ENCODE measurements at places on chromosomes 12 and 14. TPM values are rescaled to one million over a fixed set of nuclear protein-coding genes. Genes with fewer than 3 reads are reported as not detected.
A peak's percentile ranks its signal among the peaks of the same experiment; 100 is the strongest.

DNA sequence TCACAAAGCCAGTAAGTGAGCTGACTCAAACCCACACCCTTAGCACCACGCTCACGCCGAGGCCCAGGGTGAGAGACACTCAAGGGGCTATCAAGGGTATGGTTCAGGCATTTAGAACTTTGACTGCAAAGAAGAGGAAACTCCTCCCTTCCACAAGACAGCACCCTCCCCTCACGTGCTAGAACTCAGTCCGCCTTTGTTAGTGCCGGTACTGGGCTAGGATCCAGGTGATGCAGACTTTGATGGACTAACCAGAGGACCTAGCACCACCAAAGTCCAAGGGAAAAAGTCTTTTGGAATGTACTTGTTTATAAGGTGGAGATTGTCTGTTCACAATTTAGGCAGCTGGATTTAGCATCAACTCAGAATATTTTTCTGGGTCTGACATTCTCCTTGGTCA, 33.7 kb downstream of the VWF start:
- DNase-seq = no peak

- DNase-seq = no peak
Measured at GRCh38 chr12:96063046-96063445, 27.7 kb upstream of the LTA4H start.

- DNase-seq = no peak
Measured at GRCh38 chr14:75101491-75101890, 25.4 kb downstream of the NEK9 start.

GRCh38 chr12:28601570-28602058, 411.4 kb downstream of the CCDC91 start:
- no peak for DNase-seq

- peak; percentile 100 for DNase-seq
Measured at GRCh38 chr12:124917135-124917840, 2.8 kb upstream of the UBC start.

- no peak for DNase-seq
Measured at GRCh38 chr12:93772003-93772700, 95.0 kb downstream of the CRADD start.

- no peak for DNase-seq
Measured at GRCh38 chr12:53232646-53233461, 845 bp upstream of the RARG start.

Gene TAS2R43
- total RNA-seq = not detected

DNA sequence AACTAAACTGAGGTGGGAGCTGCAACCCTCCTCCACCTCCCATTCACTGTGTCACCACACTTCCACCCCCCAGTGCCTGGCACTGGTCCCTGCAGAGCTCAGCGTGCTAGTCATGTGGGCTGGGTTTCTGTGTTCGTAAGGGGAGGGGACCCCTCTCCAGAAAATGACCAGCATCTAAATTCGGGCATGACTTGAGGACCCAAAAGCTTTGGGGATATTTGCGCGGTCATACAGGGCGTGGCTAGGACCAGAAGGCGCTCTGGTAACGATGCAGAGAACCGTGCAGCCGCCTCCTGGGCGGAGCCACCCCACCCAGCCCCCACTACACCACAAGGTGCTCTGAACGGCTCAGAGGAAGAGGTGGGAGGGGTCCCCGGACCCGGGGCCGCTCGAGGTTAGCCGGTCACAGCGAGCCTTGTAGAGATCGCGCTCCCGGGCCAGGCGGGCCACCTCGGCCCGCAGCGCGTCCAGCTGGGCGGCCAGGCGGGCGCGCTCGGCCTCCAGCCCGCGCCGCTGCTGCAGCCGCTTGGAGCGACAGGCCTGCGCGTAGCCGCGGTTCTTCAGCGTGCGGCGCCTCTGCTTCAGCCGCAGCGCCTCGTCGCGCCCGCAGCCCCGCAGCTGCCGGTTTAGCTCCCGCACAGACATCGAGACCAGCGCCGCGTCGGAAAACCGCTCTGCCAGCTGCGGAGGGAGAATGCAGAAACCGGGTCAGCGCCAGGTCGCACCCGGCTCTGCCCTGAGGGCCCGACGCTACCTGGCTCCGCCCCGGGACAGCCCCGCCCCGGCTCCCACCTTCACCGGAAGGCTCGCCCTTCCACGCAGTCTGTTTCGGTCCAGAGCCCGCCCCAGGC, 9.8 kb downstream of the CPNE6 start:
- DNase-seq = no peak

DNA sequence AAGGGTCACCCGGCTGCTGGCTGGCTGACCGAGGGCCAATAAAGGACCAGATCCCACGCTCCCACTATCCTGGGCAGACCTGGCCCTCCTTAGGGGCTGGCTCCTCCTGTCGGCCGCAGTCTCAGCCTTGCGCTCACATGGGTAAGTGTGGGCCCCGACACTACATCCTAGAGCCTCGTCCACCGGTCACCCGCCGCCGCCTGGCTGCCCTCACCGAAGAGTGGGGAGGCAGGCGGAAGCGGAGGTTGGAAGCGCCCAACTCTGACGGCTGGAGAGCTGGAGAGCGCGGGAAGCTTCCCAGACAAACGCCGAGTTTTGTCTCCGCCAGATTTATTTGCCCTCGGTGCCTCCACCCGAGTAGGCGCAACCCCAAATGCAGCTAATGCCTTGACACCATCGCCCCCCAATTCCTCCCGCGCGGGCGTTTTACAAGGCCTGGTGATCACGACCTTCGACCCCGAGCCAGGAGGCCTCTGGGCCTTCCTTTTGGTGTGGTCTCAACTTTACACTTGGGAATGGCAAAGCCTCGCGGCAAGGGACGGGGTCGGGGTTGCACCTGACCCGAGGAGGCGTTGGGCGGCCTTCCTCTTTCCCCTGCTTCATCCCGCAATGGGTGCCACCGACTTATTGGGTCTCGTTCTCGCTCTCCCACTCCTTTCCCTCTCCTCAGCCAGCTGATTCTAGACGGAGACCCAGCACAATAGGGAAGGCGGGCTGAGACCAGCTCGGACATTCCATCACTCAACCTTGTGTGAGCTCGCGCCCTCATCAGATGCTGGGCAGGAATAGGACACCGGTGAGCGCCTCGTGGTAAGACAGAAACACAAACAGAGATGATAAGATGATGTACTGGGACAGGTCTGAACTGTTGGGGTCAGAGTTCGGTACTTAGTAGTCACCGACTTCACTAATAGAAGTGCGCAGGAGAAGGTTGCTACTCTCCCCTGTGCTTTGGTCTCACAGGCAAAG, 78.3 kb upstream of the ANO4 start:
- no peak for DNase-seq

DNA sequence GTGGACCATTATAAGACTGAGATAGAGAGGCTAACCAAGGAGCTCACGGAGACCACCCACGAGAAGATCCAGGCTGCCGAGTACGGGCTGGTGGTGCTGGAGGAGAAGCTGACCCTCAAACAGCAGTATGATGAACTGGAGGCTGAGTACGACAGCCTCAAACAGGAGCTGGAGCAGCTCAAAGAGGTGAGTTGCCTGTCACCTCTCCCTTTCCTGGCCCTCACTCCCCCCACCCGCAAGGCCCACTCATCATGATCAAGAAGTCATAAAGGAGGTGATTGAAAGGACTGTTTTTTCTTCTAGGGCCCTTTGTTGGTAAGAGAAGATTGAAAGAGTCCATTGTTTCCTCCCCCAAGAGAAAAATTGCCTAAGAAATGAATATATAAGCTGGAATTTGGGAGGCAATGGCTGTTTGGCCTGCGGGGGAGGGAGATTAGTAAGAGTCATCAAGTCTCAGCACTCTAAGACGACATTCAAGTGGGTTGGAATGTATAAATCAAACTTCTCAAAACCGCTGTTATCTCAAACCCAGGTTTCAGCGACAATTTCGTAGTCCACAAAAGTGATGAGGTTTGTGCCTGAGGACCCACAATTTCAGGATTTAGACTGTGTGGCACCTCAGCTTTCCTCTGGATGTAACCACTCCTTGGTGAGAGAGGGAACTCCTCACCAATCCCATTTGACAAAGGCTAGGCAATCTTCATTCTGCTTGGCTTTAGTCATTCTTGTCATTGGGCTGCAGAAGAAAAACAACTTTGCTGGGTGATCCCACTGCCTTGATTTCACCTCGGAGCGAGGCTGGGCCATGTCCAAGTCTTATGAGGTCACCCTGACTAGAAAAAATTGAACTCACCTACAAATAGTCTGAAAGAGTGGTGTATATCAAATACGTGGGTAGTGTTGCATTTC, 966 bp downstream of the BICD1 start:
- DNase-seq = peak; percentile 71

Gene LIN7A
- 15.8 TPM for total RNA-seq

Gene EMP1
- 417 TPM for total RNA-seq

DNA sequence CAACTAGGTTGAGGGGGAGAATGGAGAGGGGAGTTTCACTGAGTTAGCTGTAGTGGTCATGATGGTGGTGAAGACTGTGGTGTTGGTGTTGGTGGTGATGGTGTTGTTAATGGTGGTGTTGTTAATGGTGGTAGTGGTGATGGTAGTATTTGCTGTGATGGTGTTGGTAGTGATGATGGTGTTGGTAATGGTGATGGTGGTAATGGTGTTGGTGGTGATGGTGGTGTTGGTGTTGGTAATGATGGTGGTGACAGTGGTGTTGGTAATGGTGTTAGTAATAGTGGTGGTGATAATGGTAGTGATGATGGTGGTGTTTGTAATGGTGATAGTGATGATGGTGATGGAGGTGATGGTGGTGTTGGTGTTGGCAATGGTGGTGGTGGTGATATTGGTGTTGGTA, 9.1 kb downstream of the C1R start:
- no peak for DNase-seq

Gene KCNH5
- not detected for total RNA-seq

Gene CD27
- 0.37 TPM for total RNA-seq

Gene SMAGP
- 29.8 TPM for total RNA-seq

- DNase-seq = no peak
Measured at GRCh38 chr14:69363964-69364363, 34.1 kb downstream of the ERH start.

GRCh38 chr14:53295985-53296582, 143.0 kb upstream of the DDHD1 start:
- DNase-seq = peak; percentile 9

GRCh38 chr12:91418221-91419090, 235.8 kb upstream of the DCN start:
- no peak for DNase-seq

Gene PRR4
- 1.3 TPM for total RNA-seq

Gene SNW1
- total RNA-seq = 68.2 TPM

GRCh38 chr14:72563676-72564075, 330.2 kb downstream of the DPF3 start:
- DNase-seq = no peak

Gene RNASE1
- total RNA-seq = not detected

DNA sequence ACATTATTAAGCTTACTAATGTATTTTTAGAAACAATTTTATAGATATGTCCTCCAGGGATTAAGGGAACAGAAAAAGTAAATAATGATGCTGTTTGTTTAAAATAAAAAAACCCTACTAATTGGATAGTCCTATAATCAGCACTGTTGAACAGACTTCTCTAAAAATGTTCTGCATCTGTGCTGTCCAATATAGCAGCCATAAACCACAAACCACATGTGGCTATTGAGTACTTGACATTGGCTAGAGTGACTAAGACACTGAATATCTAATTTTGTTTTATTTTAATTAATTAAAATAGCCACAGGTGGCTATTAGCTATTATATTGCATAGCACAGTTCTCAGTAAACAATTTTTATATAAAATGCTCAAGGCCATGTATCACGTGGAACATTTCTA, 210.4 kb downstream of the DPY19L2 start:
- no peak for DNase-seq

- DNase-seq = no peak
Measured at GRCh38 chr12:28051516-28052354, 79.2 kb upstream of the PTHLH start.

GRCh38 chr14:96832351-96832750, 35.2 kb downstream of the VRK1 start:
- DNase-seq = peak; percentile 3

DNA sequence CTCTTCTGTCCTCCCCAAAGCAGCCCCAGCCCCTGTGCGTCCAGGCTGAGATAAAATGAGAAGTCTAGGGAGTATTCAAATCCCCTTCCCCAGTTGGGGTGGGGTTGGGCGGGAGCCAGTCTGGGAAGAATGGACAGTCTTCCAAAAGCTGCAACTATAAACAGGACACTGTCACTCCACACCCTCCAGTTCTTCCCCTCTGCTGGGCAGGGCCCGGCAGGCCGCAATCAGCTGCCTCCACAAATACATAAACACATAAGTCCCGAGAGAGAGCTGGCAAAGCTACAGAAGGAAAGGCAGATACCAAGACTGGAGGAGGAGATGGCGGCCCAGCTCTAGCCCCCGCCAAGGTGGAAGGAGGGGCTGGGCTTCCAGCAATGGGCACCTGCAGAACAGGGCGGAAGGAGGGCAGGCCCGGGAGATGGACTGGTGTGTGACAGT, 12.7 kb downstream of the LTBP2 start:
- DNase-seq = no peak
